ENCODE measurements at places on chromosomes 1 and 21.

- no peak for DNase-seq
These were observed 563.9 kb downstream of the NPHP4 start for GRCh38 chr1:5428351-5428750.

GRCh38 chr1:51559064-51559500 lies 40.0 kb upstream of the EPS15 start:
- DNase-seq = no peak

GRCh38 chr1:225691861-225692516 lies 39.1 kb upstream of the ENAH start:
- no peak for DNase-seq

DNA sequence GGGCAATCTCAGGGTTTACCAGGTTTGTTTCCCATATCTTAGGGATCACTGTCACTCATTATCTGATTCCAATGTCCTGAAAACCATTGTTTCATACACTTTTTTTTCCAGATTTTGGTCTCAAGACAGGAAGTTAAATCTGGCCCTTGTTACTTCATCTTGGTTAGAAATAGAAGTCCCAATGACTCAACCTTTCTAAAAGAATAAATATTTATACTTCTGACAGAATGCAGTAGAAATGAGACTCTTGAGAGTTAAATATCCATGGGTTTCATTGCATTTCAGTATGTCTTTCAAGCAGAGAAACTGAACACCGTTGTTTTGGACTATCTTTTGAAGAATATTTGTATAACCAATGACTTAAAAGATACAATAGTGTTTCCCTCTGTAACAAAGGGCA lies 19.8 kb upstream of the VCAM1 start:
- DNase-seq = no peak

- DNase-seq = no peak
These were observed 8.2 kb upstream of the TTLL10 start for GRCh38 chr1:1165485-1165884.

- no peak for DNase-seq
These were observed 21.6 kb upstream of the PLEKHM2 start for GRCh38 chr1:15662477-15662876.

DNA sequence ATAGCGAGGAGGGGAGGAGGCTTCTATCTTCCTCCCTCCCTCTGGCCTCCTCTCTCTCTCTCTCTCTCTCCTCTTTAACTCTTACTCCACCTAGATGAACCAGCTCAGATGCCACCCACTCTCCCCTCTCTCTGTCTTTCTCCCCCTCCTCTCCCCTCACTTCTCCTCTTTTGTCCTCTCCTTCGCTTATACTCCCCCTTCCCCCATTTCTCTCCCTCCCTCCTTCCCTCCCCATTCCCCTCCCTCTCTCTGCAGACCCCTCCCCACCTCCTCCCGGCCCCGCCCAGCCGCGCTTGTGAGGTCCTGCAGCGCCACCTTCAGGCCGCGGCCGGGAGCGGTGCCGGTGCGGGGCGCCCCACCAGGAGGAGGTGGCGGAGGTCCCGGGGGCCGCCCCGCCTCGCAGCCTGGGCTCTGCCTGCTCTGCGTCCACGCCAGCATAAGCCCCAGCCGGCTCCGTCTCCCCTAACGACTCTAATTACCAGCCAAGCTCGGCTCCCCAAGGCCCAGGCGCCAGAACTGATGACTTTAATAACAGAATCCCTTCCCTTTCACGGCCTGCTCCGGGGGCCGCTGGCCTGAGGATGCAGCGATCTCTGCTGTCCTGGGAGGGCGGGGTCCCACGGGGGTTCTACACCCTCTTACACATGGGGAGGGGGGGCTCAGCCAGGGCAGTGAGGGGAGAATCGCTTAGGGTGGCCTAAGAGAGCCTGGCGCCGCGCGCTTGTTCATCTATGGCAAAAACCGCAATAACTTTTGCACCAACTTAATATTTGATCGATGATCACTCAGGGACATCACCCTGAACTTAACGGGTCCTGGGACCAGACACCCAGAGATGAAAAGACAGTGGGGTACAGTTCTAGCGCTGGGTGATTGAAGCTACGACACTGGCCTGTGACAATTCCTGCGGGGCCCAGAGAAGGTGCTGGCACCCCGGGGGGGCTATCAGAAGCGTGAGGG lies 637.3 kb downstream of the MATN1 start:
- no peak for DNase-seq

GRCh38 chr1:221098471-221099405 lies 219.5 kb downstream of the HLX start:
- no peak for DNase-seq

DNA sequence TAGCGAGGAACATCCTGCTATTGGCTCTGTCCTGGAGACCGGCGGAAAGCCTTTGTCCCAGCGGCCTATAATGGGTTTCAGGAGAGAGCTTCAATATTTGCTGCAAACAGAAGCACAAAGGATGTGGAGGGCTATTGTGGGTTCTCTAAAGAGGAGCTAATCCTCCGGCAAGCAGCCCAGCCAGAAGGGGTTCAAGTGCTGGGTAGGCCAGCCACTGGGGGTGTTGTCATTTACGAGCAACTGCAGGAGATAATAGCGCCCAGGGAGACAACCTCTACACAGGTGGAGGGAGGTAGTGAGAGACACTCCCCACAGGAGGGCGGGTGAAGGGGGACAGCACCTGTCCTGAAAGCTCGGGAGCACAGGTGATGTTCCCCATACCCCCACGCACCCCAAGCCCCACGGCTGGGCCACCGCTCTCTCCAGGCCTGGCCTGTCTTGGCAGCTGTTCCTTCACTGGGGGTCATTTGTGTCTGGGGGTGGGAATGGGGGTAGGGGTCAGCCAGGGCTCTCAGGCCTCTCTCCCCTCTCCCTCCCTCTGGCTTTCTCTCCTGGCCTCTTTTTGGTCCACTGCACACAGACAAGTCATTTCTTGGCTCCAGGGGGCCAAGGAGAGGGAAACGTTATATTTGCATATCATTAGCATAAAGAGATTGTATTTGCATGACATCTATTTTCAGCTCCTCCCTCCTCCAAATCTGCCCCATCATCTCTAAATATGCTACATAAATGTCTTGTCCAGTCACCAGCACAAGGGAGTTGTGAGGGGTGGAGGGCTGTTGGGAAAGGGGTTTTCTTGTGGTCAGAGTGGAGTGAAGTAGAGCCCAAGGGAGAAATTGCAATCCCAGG lies 22.0 kb upstream of the SLC26A9 start:
- DNase-seq = peak; percentile 41

GRCh38 chr1:31620631-31621497 lies 3.4 kb downstream of the HCRTR1 start:
- no peak for DNase-seq

DNA sequence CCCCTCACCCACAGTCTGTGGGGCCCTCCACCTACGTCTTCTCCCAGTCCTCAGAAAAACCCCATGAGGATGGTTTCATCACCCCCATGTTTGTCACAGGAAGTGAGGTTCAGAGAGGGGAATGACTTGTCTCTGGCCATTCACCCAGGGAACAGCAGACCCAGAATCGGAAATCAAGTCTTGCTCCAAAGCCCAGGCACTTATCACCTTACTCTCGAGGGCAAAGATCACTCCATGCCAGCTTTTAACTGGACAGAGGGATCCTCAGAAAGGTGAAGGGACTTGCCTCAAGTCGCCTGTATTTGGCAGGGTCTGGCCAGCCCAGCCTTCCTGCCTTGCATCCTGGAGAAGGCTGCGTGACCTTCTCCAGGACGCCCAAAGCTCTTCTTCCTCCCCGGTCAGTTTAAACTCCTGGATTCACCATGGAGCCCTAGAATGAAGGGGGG lies 57.9 kb upstream of the SSBP3 start:
- DNase-seq = no peak

- DNase-seq = peak; percentile 51
These were observed 44.9 kb downstream of the SYNJ1 start for GRCh38 chr21:32682696-32683474.

DNA sequence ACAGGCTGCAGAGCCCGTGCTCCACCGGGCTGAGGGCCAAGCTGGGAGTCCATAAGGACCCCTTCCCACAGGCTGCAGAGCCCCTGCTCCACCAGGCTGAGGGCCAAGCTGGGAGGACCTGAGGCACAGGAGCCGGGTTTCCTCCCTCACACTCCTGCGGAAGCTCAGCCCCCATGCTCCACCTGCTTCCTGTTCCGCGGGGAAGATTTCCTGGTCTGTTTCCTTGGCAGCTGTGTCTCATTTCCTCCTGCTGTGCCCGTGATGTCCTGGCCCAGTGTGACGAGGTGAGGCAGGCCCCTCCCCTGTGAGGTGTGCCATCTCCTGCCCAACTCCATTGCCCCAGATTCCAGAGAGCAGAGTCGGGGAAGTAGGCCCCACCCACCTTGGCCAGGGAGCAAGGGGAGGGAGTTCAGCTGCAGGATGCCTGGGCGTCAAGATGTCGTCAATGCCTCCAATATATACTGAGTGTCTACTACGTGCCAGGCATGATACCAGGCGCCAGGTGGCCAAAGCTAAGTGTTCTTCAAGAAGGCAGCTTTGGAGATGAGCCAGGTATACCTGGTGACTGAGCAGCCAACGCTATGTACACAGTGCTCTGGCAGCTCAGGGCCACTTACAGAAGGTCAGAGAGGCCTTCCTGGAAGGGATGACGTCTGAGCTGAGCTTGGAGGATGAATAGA lies 58.8 kb downstream of the NAV1 start:
- peak; percentile 98 for DNase-seq

- no peak for DNase-seq
These were observed 7.9 kb upstream of the TEX50 start for GRCh38 chr1:173627269-173627668.

DNA sequence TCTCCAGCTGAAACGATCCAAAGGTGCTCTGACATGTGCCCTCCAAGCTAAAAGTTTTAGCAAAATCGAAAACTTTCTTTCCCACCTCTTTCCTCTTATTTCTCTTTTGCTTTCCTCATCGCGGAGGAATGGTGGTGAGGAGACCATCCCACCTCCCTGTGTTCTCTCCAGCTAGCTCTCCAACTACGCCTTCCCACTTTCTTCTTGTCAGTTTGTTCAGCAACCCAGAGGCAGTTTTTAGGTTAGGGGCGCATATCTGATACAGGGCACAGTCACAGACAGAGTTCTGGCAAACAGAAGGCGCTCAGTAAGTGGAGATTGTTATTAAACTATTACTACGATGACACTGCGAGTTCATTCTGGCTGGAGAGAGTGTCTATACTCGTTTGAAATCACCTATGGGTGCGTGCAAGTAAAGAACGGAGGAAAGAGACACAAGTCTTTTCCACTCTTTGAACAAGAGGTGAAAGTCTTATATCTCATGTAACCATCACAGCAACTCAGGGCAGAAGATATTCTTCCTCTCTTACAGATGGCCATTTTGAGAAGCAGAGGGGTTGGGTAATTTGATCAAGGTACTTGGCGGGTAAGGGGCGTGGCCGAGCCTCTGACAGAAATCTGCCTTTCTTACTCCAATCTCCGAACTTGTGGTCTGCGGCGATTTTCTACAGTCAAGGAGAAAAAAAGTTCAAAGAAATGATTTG lies 13.9 kb downstream of the HLX start:
- DNase-seq = no peak

- DNase-seq = no peak
These were observed 3.7 kb downstream of the CEP350 start for GRCh38 chr1:179958359-179958758.

- no peak for DNase-seq
These were observed 89.8 kb downstream of the TRIM11 start for GRCh38 chr1:228316589-228317387.

GRCh38 chr1:230120289-230120920 lies 53.4 kb downstream of the GALNT2 start:
- no peak for DNase-seq

GRCh38 chr1:183697814-183698590 lies 44.9 kb upstream of the APOBEC4 start:
- no peak for DNase-seq

DNA sequence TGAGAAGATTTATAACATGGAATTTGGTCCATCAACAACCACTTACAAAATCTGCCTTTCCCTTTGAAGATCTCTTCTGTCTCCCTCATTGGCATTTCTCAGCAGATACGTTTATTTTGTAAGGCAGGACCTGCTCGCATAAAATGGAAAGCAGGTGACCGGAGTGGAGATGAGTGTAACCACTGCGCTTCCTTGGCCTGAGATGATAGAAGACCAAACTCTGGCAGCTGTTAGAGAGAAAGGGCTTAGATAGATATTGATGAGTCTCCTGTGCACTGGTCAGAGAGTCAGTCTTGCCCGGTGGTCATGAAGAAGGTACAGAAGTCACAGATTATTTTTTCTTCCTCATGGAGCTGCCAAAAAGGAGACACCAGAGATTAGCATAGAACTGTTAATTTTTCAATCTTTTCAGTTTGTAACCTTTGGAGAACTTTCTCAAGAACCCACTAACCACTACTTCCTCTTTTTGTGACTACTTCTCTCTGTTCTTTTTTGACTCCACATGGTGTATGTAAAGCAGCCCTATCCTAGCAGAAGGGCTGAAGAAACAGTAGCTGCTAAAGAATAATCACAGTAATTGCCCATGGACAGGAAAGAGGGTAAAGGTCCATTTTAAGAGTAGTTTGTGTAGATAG lies 47.6 kb downstream of the FCRL3 start:
- DNase-seq = no peak

GRCh38 chr21:37758982-37759381 lies 157.3 kb downstream of the KCNJ6 start:
- DNase-seq = peak; percentile 29

- no peak for DNase-seq
These were observed 124.5 kb upstream of the TMEM51 start for GRCh38 chr1:15029036-15029435.

- no peak for DNase-seq
These were observed 76.2 kb upstream of the CD34 start for GRCh38 chr1:207987164-207987563.

- DNase-seq = peak; percentile 74
These were observed 299 bp upstream of the PROX1 start for GRCh38 chr1:213987422-213987926.

GRCh38 chr1:207274882-207275281 lies 46.6 kb upstream of the CD55 start:
- no peak for DNase-seq

DNA sequence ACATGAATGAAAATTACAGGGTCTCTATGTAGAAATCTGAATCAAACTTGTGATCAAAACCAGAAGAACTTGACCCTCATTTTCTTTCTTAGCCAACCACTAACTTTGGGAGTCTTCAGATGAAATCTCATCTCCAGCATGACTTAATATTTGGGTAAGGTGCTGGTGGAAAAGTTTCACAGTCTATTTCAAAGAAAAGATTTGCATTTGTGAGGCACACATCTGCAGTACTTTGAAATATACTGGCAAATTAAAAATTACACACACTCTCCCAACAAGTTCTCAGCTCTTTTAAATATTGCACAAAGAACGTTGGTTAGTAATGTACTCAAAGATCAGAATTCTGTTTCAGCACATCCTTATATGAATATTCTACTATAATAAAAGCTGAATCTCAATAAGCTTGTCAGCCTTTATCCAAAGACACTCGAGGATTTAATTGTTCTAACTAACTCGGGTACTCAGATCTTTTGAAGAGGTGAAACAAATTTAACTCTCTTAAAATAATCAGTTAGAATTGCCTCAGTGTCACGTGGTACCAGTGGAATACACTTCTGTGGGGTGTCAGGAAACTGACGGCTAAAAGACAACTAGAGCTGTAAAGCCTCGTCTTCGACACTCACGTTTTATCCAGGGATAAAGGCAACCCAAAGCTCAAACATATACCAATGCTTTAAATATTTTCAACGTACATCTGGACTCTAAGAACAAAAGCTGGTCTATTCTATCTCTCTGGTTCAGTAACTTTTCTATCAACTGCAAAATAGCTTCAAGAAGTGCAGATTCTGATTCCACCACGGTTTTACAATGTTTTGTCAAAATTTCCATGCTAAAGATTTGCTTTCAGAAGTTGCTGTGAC lies 19.0 kb downstream of the SAMSN1 start:
- no peak for DNase-seq

GRCh38 chr1:203158960-203159665 lies 16.5 kb downstream of the MYBPH start:
- peak; percentile 91 for DNase-seq
